Neural progenitor cell (in vitro differentiated cells): ENCODE measurements at places on chromosomes 3 and 15.

DNA sequence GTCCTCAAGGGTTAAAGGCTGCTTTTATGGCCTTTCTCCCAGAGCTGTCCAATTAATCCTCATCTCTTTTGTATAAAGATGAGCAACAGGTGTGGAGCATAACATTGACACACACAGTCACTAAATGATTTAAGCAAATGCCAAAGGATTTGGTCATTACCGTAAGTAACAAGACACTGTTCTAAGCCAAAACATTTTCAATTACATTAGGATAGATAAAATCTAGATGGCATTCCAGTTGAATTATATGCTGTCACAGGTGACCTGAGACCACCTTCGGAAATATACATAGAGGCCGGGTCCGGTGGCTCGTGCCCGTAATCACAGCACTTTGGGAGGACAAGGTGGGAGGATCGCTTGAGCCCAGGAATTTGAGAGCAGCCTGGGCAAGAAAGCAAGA, 105.3 kb upstream of the UBE3A start:
- no peak for DNase-seq

DNA sequence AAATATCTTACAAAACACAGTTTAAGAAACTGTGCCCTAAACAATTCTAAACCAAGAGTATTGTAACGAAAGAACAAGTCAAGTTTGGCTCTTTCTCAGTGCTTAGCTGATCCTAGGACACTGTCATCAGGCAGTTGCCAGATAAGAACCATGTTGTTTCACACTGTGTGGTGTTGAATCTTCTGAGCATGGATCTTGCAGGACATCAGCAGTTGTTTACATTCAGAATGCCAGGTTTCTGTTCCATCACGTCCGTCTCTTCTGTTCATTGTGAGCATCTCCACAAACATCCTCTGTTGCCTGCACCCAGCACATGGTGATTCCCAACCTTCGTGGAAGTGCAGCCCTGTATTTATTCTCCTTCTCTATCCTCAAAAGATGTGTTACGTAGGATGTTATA, 67.9 kb downstream of the DCUN1D1 start:
- DNase-seq: no peak

GRCh38 chr15:101170568-101171350, 81.1 kb downstream of the CHSY1 start:
- DNase-seq: no peak

DNA sequence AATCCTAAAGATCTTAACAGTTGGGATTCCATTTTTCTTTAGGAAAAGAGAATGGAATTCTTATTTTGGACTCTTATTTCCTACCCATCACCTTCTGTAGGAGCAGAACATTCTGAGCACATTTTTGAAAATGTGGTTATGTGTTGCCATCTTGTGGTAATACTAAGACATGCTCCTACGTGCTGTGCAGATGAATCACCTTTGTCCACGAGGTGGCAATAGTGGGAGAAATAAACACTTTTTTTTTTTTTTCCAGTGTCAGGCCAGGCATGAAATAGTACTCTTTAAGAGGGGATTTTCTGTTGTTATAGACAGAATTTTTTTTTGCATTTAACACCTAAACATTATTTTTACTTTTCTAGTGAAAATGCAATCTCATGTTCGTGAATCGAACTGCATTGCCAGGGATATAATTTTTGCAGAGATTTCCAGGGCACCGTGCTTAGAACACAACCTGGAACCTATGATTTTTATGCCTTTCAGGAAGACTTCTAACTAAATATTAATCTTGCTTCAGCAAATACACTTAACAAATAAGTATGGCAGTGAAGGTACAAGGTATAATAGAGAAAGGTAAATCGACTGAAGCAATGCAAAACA, 196.6 kb downstream of the GAP43 start:
- peak; percentile 89 for DNase-seq

DNA sequence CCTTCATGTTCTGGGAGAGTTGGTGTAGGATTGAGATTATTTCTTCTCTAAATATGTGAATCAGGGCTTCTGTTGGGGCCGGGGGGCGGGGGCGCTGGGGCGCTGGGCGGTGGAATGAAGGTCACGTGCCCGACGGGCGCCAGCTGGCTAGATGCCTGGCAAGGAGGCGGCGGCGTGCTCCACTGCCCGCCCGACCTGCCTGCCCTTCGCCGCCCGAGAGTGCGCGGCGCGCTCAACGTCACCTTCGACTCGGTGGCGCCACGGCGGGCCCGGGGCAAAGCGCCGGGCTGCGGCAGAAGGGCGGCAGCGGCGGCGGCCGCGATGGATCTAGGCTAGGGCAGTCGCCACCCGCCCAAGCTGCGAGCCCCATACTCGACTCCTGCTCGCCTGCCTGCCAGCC, 47.0 kb upstream of the LHFPL4 start:
- DNase-seq: no peak

GRCh38 chr15:23402140-23402539, 44.9 kb downstream of the GOLGA6L2 start:
- no peak for DNase-seq

- DNase-seq: no peak
Observed at GRCh38 chr3:156633335-156633734, 41.1 kb upstream of the TIPARP start.

GRCh38 chr3:137792626-137793271, 28.6 kb downstream of the SOX14 start:
- peak; percentile 73 for DNase-seq

GRCh38 chr3:13894807-13895154, 14.9 kb upstream of the WNT7A start:
- no peak for DNase-seq

DNA sequence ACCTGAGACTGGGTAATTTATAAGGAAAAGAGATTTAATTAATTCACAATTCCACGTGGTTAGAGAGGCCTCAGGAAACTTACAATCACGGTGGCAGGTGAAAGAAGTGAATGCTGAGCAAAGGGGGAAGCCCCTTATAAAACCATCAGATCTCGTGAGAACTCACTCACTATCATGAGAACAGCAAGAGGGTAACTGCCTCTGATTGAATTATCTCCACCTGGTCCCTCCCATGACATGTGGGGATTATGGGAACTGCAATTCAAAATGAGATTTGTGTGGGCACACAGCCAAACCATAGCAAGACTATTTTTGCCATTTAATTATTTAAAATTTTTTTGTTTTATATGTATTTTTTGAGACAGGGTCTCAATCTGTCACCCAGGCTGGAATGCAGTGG, 27.0 kb upstream of the KCTD6 start:
- DNase-seq: no peak

DNA sequence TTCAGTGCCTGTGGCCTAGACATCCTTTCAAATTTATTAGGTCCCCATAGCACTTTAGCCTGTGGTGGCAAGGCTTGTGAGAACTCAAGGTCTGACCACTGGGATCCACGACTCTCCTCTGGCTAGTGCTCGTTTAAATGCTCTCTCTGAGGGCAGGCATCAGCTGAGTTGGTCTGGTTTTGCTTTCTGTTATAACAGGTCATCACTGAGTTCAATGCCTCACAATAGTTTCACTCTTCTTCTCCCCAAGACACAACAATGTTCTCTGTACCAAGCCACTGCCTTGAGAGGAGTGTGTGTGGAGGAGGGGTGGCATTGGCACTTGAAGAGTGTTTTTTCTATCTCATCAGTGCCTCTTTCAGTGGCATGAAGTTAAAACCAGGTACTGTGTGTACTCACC, 7.6 kb downstream of the OR5K4 start:
- DNase-seq: no peak

DNA sequence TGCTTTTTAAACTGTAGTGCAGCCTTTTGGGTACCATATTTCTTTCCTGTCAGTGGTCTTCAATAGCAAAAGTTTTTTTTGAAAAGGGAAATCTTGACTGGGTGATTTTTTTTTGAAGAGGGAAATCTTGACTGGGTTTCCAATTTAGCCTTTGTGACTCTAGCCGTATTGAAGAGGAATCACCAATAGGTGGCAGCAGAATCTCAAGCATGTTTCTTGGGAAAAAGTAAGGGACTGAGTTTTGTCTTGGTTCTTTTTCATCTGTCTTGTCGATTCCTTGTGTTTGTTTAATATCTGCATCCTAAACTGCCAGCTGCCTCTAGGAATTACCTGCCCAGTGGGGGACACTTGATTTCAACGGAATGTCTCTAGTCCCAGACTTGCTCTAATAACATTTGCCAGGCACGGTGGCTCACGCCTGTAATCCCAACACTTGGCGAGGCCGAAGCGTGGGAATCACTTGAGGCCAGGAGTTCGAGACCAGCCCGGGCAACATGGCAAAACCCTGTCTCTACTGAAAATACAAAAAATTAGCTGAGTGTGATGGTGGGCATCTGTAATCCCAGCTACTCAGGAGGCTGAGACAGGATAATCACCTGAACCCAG, 89.2 kb downstream of the RBPMS2 start:
- peak; percentile 73 for DNase-seq

DNA sequence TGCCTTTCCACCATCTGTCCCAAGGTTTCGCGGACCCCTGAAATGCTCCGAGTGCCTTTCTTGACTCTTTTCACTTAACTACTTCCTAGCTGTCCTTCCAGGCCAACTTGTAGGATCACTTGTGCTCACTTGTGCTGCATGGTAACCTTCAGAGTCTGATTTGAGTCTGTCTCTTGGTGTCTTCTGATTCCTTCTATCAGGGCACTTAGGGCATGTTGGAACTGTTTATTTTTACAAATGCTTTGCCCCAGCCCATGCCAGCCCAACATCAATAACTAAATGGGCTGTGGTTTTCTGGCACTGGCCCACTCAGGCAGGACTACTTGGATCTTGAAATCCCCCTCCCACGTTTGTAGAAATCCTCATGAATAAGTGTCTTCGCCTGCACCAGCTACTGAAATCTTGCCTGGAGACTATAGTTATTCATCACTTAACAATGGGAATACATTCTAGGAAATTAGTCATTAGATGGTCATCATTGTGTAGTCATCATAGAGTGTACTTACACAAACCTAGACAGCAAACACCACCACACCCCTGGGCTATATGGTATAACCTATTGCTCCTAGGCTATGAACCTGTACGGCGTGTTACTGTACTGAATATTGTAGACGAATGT, 123.1 kb upstream of the STRIT1 start:
- DNase-seq: no peak

- no peak for DNase-seq
Observed at GRCh38 chr3:130692455-130692854, 54.2 kb downstream of the PIK3R4 start.

GRCh38 chr3:32430900-32431299, 39.2 kb downstream of the CMTM7 start:
- no peak for DNase-seq

DNA sequence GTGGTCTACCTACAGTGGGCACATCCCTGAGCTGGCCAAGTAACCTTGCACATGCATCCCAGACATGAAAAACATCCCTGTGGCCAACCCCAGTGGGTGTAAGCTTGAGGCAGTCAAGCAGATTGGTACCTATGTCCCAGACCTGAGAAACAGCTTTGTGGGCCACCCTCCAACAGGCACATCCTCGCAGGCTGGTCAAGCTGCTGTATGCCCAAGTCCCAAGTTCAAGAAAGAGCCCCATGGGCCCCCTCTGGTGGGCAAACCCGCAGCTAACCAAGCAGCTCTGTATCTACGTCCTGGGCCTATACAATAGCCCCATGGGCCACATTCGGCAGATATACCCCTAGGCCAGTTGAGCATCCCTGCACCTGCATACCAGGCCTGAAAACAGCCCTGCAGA, 186.3 kb upstream of the GPR149 start:
- DNase-seq: no peak

DNA sequence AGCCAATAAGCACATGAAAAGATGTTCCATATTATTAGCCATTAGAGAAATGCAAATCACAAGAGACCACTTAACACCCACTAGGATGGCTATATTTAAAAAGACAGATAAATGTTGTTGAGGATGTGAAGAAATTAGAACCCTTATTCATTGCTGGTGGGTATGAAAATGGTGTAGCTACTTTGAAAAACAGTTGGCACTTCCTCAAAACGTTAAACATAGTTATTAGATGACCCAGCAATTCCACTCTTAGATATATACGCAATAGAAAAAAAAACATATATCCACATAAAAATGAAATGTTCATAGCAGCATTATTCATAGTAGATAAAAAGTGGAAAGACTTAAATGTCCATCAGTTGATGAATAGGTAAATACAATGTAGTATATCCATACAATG, 47.1 kb upstream of the TERB2 start:
- no peak for DNase-seq

DNA sequence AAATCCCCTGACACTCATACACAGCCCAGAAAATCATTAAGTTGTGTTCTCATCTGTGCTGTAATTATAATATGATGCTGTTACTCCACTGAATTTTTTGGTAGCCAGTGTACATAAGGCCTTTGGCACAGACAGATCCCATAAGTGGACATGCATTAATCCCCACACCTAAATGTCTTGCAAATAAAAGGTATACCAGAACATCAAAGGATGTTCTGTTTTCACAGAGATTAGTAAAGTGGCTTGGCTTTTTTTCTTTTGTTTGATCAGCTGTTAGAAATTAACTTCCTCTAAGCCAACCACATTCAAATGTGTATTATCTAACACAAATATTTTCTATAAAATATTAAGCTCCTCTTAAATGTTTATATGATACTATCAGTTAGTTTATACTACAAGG, 2.7 kb downstream of the SST start:
- DNase-seq: no peak

DNA sequence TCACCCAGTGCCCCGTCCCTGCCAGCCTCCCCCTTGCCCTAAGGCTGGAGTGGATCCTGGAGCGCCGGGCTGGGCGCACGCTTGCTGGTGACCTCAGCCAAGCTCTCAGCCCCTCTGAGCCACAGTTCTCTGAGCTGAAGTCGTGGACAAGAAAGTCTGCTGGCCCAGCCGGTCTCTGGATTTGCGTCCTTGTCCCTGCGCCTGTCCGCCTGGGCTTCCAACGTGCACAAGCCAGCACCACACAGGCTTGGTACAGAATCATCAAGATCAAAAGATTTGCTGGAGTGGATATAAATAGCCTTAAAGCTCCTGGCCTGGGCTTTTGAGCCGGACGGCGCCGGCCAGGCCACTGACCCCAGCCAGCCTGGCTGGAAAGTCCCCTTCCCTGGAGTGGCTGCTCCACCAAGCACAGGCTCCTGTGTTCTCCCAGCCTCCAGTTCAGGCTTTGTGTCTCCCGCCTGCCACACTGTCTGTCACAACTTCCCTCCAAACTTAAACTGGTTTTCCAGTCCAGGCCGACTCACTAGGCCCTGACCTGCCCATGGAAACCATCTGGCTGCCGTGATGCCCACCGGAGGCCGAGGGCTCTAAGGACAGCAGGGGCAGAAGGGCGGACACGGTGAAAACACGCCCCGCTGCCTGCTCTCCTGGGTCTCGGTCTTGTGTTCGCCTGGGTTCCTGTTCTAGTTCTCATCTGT, 156.2 kb downstream of the NUP210 start:
- peak; percentile 63 for DNase-seq
